CD4-positive, alpha-beta T cell treated with Interleukin-15 for 1 hour (primary cell): ENCODE measurements at places on chromosomes 6 and 20.

- no peak for DNase-seq
These were observed 6.1 kb downstream of the NFATC2 start for GRCh38 chr20:51536116-51537069.

DNA sequence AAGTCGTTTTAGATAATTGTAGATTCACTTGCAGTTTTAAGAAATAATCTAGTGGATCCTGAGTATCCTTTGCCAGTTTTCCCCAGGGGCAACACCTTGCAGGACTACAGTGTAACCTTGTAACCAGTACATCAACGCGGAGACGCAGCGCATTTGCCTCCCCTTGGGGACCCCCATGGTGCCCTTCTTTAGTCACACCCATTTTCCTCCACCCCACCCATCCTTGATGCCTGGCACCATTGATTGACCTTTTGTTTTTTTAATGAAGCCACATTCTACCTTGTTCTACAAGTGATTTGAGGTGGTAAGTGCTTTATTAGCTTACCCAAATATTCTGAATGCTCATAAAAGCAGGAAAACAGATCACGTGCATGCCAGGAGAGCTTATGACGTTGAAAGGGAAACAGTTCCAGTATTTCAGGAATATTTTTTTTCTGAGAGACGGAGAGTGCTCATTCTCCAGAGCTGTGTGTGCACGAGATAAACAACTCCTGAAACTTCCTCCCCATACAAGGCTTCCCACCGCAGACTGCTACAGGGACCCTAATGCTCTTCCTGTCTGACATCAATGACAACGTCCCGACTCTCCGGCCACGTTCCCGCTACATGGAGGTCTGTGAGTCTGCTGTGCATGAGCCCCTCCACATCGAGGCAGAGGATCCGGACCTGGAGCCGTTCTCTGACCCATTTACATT, 35.7 kb downstream of the CDH26 start:
- no peak for DNase-seq

DNA sequence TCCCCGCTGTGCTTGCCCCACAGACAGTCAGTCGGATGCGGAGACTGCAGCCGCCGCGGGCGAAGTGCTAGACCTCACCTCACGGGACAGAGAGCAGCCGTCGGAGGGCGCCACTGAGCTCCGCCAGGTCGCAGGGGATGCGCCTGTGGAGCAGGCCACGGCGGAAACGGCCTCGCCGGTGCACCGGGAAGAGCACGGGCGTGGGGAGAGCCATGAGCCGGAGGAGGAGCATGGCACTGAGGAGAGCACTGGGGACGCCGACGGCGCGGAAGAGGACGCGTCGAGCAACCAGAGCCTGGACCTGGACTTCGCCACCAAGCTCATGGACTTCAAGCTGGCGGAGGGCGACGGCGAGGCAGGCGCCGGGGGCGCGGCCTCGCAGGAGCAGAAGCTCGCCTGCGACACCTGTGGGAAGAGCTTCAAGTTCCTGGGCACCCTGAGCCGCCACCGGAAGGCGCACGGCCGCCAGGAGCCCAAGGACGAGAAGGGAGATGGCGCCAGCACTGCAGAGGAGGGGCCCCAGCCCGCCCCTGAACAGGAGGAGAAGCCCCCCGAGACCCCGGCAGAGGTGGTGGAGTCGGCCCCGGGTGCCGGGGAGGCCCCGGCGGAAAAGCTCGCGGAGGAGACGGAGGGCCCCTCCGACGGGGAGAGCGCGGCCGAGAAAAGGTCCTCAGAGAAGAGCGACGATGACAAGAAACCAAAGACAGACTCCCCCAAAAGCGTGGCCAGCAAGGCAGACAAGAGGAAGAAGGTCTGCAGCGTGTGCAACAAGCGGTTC, 66.4 kb downstream of the SSR1 start:
- DNase-seq, result no peak

- no peak for DNase-seq
These were observed 137.8 kb downstream of the CENPW start for GRCh38 chr6:126477678-126478077.

- no peak for DNase-seq
These were observed 59.4 kb downstream of the TRIM27 start for GRCh38 chr6:28864326-28864923.

GRCh38 chr20:19710336-19711120, 47.5 kb upstream of the RIN2 start:
- DNase-seq, result no peak

- no peak for DNase-seq
These were observed 73.0 kb downstream of the TIAM2 start for GRCh38 chr6:155067956-155068615.

- no peak for DNase-seq
These were observed 1.6 kb upstream of the QKI start for GRCh38 chr6:163412801-163413344.

DNA sequence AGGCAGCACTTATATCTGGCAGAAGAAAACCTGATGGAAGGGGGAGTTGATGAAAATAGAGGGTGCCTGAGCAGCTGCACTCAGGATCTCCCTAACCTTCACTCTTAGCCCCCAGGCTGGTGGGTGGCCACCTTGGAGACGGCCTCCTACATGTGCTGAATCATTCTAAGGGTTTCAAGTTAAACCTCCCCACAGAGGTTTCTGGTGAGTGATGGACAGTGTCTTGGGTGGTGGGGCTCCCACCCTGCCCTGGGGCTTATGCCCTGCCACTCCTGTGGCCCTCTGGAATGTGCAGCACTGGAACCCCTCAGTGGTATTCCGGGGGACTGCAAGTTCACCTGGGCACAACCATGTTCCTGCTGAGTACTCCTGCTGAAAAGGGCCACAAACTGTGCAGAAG, 357.2 kb downstream of the CD83 start:
- no peak for DNase-seq

DNA sequence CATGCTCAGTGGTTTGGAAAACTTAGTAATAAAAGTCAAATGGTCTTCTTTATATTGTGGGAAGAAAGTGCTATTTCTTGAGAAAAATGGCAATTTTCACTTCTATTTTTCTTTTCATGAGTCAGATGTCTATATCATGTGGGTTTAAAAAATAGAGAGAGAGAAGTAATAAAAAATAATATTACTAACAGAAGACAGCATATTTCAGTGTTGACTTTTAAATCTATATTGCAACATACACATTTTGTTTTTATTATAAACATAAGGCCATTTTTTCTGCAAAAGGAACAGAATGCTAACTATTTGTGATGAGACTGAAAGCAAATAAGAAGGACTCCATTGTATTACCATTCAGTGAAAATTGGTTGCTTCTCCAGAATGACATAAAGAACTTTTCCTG, 135.1 kb upstream of the CNR1 start:
- DNase-seq, result no peak

DNA sequence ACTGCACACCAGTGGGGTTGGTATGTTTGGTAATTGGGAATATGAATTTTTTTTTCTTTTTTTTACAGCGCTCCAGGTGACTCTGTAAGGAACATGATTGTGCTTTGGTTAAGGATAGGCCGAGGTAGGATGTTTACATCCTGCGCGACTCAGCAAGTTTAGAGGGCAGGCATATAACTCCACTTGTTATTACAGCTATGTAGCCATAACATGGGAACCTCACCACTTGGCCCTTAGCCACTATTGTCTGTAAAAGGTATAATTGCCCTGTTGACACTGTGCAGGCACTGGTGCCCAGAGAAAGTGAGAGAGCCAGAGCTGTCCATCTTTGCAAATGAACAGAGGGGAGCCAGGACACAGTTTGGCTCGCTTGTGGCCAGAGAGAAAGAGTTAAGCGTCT, 172.9 kb downstream of the MCHR2 start:
- DNase-seq, result no peak

DNA sequence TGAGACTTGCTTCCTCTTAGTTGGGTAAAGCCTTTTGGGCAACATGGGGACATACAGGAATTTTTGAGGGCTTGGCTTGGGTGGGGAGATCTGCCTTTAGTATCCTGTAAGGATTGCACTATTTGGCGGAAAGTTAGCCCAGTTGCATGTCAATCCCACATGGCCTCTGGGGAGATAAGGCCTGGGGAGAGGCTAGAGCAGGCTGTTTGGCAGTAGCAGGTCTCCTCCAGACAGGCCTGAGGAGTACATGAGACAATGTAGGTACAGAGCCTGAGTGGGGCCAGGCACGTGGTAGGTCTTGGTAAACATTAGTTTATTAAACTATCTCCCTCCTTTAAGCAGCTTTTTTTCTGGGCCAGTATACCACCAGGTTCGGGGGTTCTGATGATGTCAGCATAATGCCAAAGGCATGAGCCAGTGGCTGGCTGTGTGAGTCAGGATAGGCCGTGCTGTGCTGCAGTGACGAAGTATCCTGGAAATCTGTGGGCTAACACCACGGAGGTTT, 147.9 kb downstream of the VEGFA start:
- DNase-seq, result no peak

- no peak for DNase-seq
These were observed 1383.8 kb upstream of the MAP3K7 start for GRCh38 chr6:91970700-91971099.

DNA sequence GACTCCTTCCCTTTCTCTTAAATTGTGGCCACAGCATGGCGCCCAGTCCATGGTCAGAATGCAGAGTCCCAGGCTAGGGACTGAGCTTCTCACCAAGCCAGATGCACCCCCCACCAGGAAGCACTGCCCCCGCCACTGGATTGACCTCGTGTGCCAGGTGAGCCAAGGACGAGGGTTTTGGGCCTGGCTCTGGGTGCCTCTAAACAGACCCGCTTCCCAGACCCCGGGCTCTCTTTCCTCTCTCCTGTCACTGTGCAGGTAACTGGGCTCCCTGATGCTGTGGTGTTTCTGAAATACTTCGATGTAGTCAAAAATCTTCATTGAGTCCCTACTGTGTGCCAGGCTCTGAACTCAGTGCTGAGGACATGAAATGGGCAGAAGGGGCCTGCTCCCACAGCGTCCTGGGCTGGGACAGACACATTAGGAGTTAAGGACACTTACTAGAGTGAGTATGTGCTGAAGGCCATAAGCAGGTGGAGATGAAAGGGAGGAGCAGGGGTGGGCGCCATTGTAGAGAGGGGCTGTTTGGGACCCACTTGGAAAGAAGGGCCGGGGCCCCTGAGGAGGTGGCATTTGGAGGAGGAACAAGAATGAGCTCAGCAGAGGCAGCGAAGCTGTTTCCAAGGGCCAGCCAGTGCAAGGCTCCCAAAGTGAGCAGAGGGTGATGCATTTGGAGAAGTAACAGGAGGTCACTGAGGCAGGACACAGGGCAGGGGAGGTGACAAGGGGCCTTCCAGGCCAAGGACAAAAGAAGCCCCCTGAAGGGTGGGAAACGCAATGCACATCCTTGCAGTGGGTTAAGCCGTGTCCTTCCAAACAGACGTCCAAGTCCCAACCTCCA, 217.1 kb downstream of the ANKRD60 start:
- no peak for DNase-seq

DNA sequence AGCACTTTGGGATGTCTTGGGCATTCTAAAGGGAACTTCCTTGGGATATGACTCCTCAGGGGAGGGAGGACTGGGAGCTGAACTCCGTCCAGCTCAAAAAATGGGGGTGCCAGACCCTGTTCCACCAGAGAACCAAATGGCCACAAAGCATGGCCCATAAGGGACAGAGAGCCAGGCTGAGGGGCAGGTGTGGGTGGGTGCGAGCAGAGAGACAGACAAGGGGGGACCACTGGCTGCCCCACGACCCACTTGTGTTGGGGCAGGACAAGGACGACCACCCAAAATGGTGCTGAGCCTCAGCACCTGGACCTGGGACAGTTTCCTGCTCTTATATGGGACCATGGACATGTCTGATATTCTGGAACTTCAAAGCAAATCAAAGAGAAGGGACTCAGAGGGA, 148.2 kb upstream of the MLN start:
- no peak for DNase-seq

DNA sequence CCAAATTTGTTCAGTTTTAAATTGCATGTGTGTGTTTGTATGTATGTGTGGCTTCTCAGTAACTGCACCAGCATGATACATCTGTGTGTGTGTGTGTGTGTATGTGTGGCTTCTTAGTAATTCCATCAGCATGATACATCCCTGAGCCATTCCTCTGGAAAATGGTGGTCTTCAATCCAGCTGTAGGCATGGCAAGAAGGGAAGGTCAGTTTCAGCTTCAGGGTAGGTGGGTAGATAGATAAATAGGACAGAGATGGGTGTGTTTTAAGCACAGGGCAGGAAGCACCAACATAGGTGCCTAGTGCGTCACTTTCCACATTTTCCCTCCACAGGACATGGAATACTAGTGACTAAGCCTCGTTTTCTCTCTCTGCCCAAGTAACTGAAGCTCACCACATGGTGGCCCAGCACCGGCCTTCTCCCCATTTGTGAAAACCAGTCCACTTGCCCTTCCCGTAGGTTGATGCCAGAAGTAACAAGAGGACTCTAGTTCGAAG, 82.9 kb downstream of the RPP40 start:
- no peak for DNase-seq

DNA sequence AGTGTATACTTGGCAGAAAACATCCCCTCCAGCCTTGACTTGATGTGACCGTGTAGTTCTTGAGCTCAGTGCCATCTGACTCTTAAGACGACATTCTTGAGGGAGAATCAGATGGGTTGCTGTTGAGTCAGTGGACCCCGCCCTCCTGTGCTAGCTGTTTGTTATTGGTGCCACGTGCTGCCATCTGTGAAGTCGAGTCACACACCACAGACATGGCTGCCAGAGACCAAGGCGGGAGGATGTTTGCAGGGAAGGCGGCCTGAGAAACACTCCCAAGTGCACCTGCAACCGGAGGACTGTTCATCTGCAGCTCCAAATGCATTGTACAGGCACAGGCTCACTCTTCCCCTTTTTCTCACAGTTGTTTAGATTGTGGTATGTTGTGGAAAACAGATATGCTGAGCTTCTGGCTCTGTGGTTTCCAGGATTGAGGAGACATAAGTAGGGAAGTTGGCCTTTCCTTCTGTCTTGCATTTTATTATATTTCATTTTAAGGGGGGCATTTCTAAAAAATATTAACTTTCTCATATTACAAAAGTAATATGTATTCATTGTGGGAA, 345.3 kb upstream of the ZFP64 start:
- DNase-seq, result no peak

GRCh38 chr6:3928111-3928510, 78.9 kb downstream of the FAM50B start:
- DNase-seq, result no peak

GRCh38 chr6:42896178-42896719, 16.8 kb downstream of the RPL7L1 start:
- DNase-seq, result no peak

DNA sequence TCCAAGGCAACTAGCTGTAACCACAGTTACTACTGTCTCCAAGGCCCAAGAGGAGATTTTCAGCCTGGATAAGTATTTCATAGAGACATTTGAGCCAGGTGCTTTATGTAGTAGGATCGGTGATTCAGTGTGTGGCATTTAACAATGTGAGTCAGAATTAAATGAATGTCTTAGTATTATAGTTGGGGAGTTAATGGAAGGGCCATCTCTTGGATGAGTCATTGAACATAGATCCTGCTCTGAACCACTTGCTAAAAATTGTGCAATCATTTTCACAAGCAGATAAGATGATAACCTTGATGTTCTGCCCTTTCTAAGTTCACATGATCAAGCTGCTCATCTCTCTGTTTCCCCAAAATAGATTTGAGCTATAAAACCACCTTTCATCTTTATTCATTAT, 668.9 kb upstream of the CITED2 start:
- DNase-seq, result no peak
